Liver (tissue), 10 donors: ENCODE measurements at places on chromosomes 16 and 17.

DNA sequence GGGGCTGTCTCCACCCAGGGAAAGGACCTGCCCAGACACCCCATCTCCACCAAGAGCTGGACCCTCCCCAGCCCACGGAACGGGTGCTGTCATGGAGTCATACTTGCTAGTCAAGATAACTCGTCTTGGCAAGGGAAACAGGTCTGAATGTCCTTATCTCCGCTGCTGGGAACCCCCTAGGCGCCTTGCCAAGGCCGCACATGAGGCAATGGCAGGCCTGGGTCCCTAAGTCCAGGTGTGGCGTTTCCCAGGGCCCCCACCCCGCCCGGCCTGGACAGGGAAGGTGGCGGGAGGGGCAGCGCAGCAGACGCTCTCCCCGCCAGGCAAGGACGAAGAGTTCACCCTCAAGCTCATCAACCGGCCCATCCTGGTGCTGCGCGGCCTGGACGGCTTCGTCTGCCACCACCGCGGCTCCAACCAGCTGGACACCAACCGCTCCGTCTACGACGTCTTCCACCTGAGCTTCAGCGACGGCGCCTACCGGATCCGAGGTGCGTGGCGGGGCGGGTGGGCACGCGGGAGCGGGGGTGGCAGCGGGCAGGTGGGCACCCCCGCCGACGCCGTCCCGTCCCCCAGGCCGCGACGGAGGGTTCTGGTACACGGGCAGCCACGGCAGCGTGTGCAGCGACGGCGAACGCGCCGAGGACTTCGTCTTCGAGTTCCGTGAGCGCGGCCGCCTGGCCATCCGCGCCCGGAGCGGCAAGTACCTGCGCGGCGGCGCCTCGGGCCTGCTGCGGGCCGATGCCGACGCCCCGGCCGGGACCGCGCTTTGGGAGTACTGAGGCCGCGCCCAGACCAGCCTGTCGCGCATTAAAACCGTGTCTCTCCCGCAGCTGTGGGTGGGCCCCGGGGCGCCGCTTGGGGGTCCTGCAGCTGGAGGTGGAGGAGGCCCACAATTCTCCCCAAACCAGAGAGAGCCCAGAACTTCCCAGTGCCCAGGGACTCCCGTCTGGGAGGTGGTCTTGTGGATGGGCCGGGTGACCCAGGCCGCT lies 8.4 kb downstream of the FSCN2 start:
- DNase-seq = no peak

DNA sequence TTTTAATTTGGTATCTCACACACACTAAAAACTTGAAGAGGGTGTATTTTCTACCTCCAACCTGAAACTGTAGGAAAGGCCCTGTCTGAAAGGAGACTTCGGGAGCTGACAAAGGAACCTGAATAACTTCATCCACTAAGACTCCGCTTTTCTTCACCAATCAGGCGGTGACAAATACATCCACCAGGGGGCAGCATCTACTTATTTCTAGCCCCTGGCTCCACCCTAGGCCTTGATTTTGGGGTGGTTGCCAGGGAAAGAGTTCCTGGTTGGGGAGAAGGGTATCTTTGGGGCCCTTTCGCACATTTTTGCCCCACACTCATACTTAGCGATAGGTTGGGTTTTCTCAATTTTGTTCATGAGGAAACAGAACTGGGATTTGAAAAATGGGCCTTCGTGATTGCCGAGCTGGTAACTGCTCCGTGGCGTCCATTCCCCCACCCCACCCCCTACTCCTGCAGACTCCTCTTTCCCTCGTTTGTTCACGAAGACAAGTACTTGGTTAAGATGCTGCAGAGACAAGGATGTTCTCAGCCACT lies 4.8 kb upstream of the ARL4D start:
- peak; percentile 90 for DNase-seq

GRCh38 chr17:70683936-70684335 lies 514.6 kb downstream of the KCNJ2 start:
- DNase-seq = no peak

- no peak for DNase-seq
Observed at GRCh38 chr16:80583466-80583865, 42.7 kb downstream of the DYNLRB2 start.

GRCh38 chr17:67431249-67432015 lies 54.4 kb downstream of the PITPNC1 start:
- DNase-seq = no peak
